ENCODE measurements at places on chromosomes 4 and X.

GRCh38 chr4:94457692-94458106, 6.0 kb downstream of the PDLIM5 start:
- DNase-seq, result peak; percentile 39

DNA sequence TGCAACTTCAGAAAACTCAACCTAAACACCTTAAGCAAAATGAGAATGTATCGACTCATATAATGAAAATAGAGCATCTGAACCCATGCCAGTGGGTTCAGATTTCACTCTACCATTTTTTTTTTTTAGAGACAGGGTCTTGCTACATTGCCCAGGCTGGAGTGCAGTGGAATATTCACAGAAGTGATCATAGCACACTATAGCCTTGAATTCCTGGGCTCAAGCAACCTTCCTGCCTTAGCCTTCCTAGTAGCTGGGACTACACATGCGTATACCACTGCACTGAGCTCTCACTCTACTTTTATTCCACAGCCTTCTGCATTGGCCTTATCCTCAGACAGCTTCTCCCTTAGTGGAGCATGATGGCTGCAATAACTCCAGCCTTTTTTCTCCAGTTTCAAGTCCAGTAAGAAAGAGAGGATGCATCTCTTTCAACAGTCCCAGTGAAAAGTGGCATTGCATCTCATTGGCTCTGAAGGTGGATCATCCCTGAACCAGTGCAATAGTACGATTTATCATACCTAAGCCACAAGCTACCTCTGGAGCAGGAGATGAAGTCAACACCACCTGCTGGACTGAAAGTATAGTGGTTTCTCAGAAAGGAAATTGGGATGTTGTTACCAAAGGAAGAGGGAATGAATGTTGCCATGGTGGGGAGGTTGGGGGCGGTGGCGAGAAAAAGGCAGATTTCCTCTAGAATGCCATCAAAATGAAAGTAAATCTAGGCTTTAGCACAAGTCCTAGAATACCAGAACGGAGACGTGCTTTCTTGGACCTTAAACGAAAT, 2.0 kb upstream of the SOD3 start:
- DNase-seq, result peak; percentile 24

DNA sequence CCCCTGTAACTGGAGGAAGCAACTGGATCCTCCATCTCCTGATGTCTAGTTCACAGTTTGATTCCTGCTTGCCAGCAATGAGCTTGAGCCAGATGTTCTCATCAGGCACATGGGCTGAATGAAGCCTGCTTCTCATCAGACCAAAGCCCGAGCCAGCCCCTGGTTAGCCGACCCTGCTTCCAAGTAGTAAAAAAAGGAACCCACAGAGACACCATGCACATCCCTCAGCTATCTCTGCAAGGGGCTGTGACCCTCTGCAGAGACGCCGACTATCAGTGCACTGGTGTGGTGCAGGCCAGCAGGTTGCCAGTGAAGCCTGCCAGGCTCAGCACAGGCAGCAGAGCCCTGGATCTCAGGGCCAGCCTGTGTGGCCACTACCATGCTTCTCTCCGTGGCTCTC, 2.8 kb downstream of the DCTD start:
- DNase-seq, result no peak

GRCh38 chr4:122688529-122689140, 43.9 kb upstream of the BBS12 start:
- DNase-seq, result no peak

DNA sequence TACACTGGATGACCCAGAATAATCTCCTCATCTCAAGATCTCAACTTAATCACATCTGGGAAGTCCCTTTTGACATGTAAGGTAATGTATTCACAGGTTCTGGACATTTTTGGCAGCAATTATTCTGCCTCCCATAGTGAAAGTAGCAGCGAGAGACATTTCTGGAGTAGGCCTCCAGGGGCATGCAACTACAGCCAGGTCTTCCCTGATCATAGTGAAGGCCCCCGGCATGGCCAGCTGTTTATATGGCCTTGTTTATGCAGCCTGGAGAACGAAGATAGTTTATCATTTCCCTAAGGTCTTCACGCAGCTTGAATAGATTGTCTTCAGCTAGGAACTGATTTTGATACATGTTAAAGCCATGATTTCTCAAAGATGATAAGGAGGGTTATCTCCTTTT, 139.9 kb downstream of the RNF150 start:
- no peak for DNase-seq

DNA sequence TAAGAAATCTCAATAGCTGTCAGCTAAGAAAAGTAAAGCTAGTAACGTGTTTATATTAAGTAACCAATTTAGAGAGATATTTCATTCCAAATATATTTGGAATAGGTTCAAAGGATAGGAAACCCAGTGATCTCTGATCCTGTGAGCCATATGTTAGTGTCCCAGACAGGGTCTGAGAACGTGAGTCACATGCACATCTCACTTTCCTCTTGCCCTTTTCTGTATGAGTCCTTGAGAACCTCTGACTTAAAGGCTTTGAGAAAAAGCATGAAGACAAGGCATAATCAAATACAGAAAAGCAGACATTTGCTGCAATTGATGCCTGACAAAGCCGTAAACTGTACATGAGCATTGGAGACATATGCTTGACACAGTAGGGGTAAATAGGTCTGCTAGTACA, 655.1 kb upstream of the ADGRL3 start:
- DNase-seq, result peak; percentile 38

GRCh38 chrX:129793604-129794191, 13.9 kb downstream of the SASH3 start:
- DNase-seq, result no peak

GRCh38 chrX:69093960-69094871, 71.0 kb downstream of the PJA1 start:
- DNase-seq, result peak; percentile 63

- DNase-seq, result no peak
Observed at GRCh38 chr4:14079601-14080000, 452.1 kb upstream of the BOD1L1 start.

DNA sequence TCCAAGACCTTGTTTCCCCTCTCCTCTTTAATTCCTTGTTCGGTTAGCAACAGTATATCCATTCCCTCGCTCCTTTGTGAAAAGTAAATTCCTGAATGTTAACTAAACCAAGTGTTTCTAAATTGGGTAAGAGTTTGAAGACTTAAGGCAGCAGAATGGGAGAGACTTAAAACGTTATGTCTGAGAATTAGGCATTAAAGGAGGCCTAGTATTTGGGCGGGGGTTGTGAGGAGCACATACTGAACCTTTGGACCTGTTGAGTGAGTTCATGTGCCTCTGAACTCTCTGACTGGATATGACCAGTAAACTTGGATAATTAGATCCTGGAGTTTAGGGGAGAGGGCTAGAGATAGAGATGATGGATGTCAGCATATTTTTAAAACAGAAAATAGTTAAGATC, 1.2 kb downstream of the MSMO1 start:
- DNase-seq, result no peak

- no peak for DNase-seq
Observed at GRCh38 chr4:100113732-100114131, 76.5 kb downstream of the DDIT4L start.

- DNase-seq, result peak; percentile 91
Observed at GRCh38 chrX:3262901-3263300, 83.6 kb downstream of the MXRA5 start.

DNA sequence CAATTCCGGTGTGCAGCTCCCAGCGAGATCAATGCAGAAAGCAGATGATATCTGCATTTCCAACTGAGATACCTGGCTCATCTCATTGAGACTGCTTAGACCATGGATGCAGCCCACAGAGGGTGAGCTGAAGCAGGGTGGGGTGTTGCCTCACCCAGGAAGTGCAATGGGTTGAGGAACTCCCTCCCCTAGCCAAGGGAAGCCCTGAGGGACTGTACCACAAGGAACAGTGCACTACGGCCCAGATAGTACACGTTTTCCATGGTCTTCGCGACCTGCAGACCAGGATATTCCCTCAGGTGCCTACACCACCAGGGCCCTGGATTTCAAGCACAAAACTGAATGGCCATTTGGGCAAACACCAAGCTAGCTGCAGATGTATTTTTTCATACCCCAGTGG, 150.0 kb downstream of the TET2 start:
- no peak for DNase-seq

GRCh38 chr4:47733302-47734175, 104.3 kb downstream of the CORIN start:
- no peak for DNase-seq

GRCh38 chr4:15691346-15692135, 9.9 kb downstream of the FAM200B start:
- peak; percentile 87 for DNase-seq

- DNase-seq, result no peak
Observed at GRCh38 chr4:129326571-129327460, 230.9 kb downstream of the C4orf33 start.

DNA sequence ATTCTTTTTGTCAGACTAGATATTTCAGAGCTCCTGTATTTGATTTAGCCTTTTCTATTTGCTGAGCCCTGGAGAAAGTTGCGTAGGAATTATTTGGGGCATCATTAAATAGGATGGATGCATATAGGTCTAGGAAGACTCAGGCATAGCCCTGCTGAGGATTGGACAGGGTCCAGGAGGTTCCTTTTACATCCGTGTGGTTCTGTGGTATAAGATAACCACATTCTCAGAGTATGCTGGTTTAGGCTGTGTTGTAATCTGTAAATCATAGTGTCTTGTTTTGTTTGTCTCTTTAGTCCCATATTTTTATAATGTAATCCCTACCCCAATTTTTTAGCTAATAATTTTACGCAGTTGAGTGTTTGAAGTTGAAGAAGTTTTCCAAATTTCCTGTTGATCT, 513.7 kb downstream of the RPA4 start:
- no peak for DNase-seq

DNA sequence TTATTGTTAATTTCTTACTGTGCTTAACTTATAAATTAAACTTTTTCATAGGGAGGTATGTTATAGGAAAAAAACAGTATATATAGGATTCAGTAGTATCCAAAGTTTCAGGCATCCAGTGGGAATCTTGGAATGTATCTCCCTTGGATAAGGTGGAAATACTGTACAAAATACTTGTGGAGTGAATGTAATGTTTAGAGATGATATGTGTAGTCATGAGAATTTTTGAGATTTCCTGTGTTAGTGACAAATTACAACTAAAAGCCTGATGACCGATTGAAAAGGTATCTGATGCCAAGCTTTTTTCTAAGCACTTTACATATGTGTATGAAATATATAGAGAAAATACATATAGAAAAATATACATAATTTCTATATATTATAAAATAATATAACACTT, 69.2 kb downstream of the STK32B start:
- peak; percentile 65 for DNase-seq

- no peak for DNase-seq
Observed at GRCh38 chrX:120614816-120615215, 10.9 kb downstream of the MCTS1 start.

DNA sequence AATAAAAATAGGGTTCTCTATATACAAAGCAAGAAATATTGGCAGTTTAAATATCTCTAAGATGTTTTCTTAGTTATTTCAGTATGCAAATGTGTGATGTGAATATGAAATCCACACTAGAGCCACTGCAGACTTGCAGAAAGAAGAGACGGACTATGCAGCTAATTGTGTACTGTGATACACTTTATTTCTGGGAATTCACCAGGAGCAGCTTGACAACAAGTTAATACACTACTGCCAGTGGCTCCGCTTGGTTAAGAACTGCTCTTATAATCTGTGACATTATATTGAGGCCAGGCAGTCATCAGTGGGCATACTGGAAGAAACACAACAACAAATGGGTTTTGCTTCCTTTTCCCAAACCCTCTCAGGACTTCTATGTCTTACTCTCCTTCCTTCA, 172.0 kb downstream of the FBXW7 start:
- no peak for DNase-seq

DNA sequence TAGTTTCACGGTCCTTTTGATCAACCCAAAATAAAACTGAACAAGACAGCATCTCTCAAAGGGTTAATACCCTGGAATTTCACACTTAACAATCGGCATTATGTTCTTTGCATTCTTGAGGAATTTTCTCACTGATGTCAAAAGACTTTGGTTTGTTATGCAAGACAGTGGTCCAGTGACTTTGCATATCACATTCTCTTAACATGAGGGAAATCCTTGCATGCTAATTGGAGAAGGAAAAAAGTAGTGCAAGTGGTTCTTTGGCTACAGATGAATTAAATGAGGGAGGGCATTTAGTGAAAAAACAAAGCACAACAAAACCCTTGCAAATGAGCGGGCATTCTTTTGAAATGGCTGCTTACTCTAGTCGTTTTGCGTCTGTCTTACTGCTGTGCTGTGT, 105.1 kb upstream of the LIMCH1 start:
- peak; percentile 95 for DNase-seq

- no peak for DNase-seq
Observed at GRCh38 chr4:19416146-19416545, 835.6 kb upstream of the SLIT2 start.

- DNase-seq, result no peak
Observed at GRCh38 chr4:63170923-63171322, 1238.3 kb downstream of the TECRL start.

GRCh38 chr4:180768610-180769009, 1474.6 kb upstream of the TENM3 start:
- no peak for DNase-seq

DNA sequence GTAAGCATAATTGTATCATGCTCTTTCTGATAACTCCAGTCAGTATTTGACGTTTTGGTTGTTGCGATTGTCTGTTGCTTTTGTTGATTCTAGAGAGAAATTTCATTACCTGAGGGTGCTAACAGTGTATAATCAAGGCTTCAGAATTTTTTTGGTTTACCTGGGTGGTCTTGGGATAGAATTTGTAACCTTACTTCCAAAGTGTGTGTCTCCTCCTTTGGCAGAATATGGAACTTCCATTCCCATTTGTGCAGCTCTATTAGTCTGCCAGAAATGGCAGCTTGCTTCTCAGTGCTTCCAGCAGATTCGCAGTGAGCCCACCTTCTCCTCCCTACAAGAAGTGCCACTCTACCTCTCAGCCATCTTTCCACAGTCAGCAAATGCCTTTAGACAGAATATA, 5.3 kb downstream of the COPS4 start:
- DNase-seq, result no peak

DNA sequence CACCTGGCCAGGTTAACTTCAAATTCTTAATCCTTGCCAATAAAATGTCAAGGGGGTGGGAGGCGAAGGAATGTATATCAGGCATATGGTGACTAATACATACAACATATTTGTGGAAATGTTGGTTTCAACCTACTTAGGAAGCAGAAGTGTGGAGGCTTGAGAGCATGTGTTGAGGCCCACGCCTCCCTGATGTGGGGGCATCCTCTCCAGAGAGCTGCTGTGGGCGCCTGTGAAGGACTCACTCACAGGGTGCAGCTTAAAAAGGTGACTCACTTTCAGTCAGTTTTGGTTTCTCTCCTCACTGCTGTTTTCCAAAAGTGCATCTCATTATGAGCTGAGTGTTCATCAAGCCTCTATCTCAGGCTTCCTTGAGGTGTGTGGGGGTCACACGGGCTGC, 27.5 kb downstream of the LNX1 start:
- peak; percentile 78 for DNase-seq

GRCh38 chrX:154526901-154527675, 11.1 kb upstream of the FAM3A start:
- DNase-seq, result peak; percentile 81
